ENCODE measurements at places on chromosomes 5 and 9. TPM values are rescaled to one million over a fixed set of nuclear protein-coding genes. Genes with fewer than 3 reads are reported as not detected.
A peak's percentile ranks its signal among the peaks of the same experiment; 100 is the strongest.

DNA sequence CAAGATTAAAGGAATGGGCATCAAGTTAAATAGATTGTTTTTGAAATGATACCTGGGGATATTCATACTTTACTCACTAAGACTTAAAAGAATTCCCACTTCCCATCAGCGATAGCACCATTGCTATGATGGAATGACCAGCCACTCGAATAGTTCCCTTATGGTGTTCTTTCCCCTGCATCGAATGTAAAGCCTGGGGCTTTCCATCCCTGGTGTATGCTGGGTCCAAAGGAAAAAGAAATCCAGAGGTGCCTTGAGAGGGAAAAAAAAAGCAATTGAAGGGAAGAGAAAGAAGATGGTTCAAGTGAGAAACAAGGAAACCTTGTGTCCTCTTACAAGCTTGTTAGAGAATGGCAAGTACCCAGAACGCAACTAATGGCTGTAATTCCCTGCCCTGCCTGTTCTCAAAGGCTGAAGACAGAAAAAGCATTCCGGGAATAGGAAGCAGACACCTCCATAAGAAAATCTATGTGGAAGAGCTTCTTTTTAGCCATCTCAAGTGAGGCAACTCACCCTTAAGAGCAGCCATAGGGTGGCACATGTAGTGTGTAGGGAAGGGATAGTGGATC is 351.1 kb upstream of the DAB2 start:
- no peak for DNase-seq

DNA sequence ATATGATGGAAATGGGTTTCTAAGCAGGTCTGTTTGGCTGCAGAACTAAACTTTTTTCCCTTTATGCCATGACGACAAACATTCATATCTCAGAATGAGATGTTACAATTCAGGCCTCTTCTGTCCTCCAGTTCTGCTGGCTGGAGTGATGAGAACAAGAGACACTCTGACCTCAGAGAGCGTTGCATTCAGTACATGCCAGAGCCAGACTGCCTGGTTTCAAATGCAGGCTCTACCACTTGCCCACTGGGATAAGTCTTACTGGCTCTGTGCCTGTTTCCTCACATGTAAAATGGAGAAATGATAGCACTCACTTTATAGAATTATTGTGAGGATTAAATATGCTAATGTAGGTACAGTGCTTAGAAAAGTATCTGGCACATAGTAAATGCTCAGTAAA is 24.8 kb upstream of the TOMM5 start:
- no peak for DNase-seq

- DNase-seq, result peak; percentile 8
These were observed 321.6 kb downstream of the CEMIP2 start for GRCh38 chr9:71446473-71447411.

DNA sequence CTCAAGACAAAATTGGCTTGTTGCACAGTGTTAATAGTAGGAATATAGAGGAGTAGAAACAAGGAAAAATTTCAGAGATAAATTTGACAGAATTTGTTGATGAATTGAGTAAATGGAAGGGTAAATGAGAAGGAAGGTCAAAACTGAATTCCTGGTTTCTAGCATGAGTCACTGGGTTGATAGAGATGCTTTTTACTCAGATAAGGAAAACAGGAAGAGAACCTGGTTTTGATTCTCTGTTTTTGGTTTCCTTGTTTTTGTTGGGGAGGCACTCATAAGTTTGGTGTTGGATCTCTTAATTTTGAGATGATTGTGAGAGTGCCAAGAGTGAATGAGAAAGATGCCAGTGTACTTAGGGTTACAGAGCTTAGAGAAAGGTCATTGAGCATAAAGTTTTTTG is 7.1 kb downstream of the LRRC70 start:
- DNase-seq, result no peak

- DNase-seq, result no peak
These were observed 39.6 kb upstream of the ELL2 start for GRCh38 chr5:96001262-96001661.

GRCh38 chr5:55407059-55407684 is 99.4 kb downstream of the MTREX start:
- peak; percentile 34 for DNase-seq

- DNase-seq, result peak; percentile 36
These were observed 14.3 kb downstream of the CDK20 start for GRCh38 chr9:87959916-87960581.

The LRSAM1 gene
- 4.8 TPM for polyA plus RNA-seq

The CD74 gene
- 4.9 TPM for polyA plus RNA-seq

The AQP3 gene
- 12.4 TPM for polyA plus RNA-seq

Data from AG04450 (cell line).